RCC 7860 (cell line): ENCODE measurements at places on chromosomes 4 and X.

- DNase-seq, result no peak
Measured at GRCh38 chrX:101136235-101136634, 38.2 kb downstream of the CENPI start.

DNA sequence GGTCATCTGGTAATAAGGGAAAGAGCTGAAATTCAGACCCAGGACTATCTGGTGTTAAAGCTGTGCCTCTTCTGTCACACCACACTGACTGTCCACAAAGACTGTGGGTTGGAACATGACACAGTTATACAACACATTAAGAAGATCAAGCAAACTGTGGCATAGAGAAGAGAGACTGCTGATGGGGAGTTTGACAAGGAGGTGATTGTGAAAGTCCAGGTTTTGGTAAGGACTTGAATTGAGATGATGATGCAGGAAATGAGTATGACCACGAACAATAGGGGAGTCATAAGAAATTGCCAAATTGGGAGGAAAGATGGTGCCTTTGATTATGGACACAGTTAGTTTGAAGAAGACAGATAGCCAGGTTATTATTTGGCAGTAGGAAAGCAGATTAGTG is 163.4 kb downstream of the PDGFRA start:
- no peak for DNase-seq

DNA sequence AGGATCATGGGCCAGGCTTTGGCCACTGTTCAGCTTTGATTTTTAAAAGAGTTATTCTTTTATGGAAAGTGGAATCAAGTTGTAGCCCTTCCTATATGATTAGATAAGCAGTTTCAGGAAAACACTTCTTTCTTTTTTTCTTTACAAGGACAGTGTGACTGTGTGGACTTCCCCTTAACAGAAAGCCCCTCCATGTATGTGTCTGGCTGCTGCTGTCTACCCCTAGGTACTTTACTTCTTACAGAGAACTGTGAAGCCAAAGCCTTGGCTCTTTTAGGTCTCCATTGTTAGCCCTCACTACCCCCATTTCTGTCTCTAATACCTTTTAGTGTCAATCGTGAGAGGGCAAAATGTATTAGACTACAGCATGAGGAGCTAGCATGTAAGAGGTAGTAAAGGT is 19.1 kb downstream of the VSIG1 start:
- no peak for DNase-seq

DNA sequence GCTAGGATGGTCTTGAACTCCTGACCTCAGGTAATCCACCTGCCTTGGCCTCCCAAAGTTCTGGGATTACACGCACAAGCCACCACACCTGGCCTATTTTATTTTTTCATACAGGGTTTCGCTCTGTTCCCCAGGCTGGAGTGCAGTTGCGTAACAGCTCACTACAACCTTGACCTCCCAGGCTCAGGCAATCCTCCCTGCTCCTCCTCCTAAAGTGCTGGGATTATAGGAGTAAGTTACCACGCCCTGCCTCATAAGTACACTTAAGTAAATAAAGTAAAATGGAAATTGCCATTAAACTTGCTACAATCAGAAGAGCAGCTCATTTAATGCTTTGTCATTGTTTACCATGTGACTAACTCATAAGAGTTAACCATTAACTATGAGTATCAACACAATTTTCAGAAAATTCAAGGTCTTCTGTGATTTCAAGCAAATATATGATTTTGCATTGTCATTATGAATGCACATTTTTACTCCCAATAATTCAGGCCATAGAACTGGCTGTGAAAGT is 12.3 kb downstream of the UGDH start:
- peak; percentile 70 for DNase-seq

GRCh38 chrX:131988236-131988635 is 34.9 kb upstream of the STK26 start:
- no peak for DNase-seq

DNA sequence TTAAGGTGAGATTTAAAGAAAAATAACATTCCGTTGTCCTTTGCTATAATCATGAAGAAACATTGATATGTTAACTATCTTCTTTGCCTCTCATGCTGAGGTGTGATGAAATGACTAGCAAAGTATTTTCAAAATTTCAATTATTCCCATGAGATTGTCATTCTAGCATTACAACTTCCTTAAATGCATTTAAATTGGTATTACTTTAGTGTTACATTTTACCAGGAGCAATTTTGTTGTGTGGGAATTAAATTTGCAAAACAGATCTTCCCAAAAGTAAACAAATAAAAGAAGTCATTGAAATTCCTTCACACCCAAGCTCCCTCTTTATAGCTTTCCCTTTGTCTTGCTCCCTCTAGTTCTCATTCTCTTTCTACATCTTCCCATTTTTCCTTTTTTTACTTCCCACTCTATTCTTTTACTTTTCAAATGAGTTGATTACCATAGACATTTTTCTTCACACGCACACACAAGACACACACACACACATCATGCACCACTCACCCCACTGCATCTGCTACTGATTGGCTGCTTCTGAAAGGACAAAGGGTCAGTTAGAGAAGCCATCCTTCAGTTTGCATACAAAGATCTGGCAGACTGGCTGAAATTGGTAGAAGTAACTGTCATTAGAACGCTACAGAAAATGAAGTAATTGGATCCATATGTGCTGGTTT is 10.0 kb upstream of the APELA start:
- no peak for DNase-seq

- no peak for DNase-seq
Measured at GRCh38 chrX:132740316-132741123, 217.9 kb downstream of the HS6ST2 start.

GRCh38 chrX:13005661-13006473 is 31.0 kb downstream of the TMSB4X start:
- DNase-seq, result no peak

GRCh38 chr4:118076958-118077766 is 42.9 kb downstream of the NDST3 start:
- no peak for DNase-seq

GRCh38 chr4:101253121-101253520 is 94.2 kb downstream of the PPP3CA start:
- DNase-seq, result no peak
